Foreskin keratinocyte (primary cell): ENCODE measurements at places on chromosomes 5 and 9.

- DNase-seq, result no peak
Measured at GRCh38 chr9:134396258-134396742, 70.0 kb downstream of the RXRA start.

GRCh38 chr9:33101104-33101951 is 24.9 kb upstream of the SMU1 start:
- peak; percentile 70 for DNase-seq

- no peak for DNase-seq
Measured at GRCh38 chr5:101728933-101729332, 567.2 kb downstream of the SLCO4C1 start.

- DNase-seq, result no peak
Measured at GRCh38 chr5:58262226-58262625, 197.7 kb downstream of the PLK2 start.

GRCh38 chr5:141919218-141920119 is 4.2 kb upstream of the DELE1 start:
- DNase-seq, result no peak

GRCh38 chr5:17037751-17038150 is 101.7 kb upstream of the MYO10 start:
- peak; percentile 45 for DNase-seq

- no peak for DNase-seq
Measured at GRCh38 chr9:15268782-15269181, 38.2 kb downstream of the TTC39B start.

GRCh38 chr5:76662521-76662920 is 39.3 kb upstream of the F2RL2 start:
- DNase-seq, result no peak

DNA sequence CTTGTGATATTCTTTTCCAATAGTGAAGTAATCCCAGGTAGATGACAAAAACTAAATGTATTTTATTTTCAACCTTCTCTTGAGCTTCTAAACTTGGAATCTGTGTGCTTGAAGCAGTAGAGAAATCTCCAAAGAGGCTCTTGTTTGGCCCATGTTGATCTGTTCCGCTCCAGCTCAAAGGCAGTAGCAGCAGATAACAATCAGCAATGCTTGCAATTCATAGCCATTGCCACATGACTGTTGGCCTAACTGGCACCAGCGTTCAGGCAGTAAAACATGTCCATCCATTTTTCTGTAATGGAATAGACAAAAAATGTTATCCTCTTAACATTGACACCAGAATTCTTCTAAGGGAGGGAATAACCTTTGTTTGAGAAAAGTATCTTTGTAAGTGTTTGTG is 270.7 kb upstream of the MSX2 start:
- DNase-seq, result no peak

- no peak for DNase-seq
Measured at GRCh38 chr5:79794347-79794746, 104.7 kb downstream of the CMYA5 start.

DNA sequence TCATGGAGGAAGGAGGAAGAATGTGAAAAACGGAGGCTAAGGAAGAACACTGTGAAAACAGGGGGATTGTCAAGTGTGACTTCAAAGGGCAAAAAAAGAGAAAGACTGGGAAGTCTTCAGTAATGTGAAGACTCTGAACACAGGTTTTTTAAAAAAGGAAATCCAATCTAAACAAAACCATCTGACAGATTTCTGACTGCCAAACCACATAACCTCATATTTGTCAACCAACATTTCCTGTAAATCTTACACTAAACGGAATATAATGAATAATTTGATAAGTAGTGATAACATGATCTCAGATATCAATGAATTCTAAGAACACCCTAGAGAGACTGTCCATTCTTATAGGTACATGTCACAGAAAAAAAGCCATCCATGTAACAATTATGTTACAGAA is 124.7 kb downstream of the FBN2 start:
- DNase-seq, result no peak

- DNase-seq, result no peak
Measured at GRCh38 chr5:79806741-79807140, 117.1 kb downstream of the CMYA5 start.

DNA sequence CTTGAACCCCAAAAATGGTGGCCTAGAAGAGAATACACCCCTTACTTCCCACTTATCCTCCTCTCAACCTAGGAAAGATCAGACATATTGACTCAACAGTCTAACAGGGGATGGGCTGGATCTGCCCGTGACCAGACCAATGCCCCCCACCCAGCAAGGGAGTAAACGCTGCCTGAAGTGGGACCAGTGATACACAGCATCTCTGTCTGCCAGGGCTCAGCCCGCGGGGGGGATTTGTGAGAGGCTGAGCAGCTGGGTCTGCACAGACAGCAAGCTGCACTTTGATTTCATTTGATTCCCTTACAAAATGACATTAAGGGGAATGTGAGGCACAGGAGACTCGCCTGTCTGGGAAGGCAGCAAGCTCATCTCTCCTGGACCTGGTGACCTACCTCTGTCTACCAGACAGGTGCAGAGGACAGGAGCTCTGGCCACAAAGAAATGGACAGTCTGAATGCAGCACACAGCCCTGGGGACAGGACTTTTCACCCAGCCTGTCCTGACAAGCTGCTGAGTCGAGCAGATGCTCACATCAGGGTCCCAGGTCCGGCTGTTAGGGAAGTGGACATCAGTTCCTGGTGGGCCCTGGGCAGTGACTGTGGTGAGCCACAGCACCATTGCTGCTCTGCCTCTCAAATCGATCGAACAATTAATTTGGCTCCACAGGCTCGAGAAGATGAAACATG is 79.9 kb downstream of the RGS3 start:
- DNase-seq, result no peak

- DNase-seq, result no peak
Measured at GRCh38 chr9:96449523-96449844, 485 bp upstream of the HABP4 start.

GRCh38 chr5:33332804-33333203 is 108.0 kb upstream of the TARS1 start:
- DNase-seq, result no peak

- DNase-seq, result no peak
Measured at GRCh38 chr5:36236801-36237200, 4.9 kb downstream of the NADK2 start.

GRCh38 chr9:21964925-21965385 is 29.2 kb downstream of the CDKN2A start:
- DNase-seq, result peak; percentile 72
